ENCODE measurements at places on chromosomes 7 and 10.

DNA sequence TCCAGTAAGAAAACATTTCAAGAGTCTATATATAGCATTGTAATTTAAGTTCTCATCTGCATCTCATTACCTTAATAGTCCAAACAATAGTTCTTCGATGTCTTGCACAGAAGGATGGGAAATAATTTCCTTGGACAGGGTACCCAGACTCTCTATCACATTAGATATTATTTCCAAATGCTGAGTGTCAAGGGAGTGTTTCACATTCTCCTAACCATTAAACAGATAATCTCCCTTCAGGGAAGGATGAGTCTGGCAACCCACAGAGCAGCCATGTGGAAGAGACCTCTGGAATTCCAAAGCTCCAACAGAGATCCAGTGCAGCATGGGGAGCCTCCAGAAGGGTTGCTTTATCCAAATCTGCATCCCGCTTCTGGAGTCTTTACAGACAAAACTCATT is 89.6 kb downstream of the FZD1 start:
- no peak for DNase-seq

GRCh38 chr7:27575613-27576012 is 87.1 kb downstream of the HIBADH start:
- DNase-seq: no peak

GRCh38 chr7:836429-836828 is 4.2 kb downstream of the SUN1 start:
- DNase-seq: no peak

DNA sequence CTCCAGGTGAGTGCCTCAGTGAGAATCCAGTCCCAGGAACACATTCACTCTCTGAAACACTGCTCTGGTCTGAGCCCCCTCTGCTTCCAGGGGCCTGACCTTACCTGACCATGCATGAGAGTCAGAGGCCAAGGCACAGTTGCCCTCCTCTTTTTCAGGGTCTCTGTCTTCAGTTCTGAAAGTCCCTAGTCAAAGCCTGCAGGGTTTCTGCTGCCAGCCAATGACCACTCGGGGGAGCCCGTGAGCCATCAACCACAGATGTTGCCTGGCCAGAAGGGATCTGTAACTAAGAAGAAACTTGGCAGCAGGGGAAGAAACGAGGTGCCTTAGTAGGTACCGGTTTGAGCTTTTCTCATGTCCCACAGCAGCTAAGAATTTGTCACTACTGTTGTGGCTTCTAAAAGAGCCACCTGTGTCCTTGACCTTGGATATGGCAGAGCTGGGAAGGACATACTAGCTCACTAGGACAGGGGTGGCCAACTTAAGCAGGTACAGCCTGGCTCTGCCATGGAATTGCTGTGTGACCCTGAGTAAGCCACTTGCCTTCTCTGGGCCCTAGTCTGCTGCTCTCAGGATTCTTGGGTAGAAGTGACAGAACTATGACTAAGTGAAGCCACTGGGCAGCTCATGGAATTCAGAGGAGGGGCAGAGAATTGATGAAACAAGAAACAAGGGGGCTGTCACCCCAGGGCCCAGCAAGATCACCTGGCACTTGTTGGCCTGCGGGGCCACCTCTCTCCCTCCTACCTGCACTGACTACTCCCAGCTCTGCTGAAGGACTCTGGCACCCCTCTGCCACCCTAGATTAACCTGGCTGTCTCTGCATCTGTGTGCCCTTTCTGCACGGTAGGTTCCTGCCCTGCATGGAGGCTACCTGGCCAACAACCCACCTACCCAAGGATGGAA is 83.8 kb upstream of the GPR26 start:
- peak; percentile 81 for DNase-seq

DNA sequence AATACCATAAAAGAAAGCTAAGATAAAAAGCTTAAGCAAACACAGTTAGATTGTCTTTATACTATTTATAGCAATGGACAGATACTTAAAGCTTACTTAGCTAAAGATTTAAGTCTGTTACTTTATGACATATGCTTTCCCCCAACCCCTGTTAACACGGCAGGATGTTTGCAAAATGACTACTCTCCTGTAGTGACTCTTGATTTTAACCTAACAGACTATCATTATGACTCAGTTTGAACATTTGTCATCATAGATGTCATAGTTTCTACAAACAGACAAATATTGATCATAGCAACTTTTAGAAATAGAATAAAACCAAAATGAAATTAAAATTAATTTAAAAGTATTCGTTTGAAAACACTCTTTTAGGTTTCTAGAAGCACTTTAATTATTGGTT is 7.8 kb upstream of the COMMD3 start:
- DNase-seq: no peak

GRCh38 chr7:118349604-118350003 is 125.1 kb downstream of the ANKRD7 start:
- DNase-seq: no peak

DNA sequence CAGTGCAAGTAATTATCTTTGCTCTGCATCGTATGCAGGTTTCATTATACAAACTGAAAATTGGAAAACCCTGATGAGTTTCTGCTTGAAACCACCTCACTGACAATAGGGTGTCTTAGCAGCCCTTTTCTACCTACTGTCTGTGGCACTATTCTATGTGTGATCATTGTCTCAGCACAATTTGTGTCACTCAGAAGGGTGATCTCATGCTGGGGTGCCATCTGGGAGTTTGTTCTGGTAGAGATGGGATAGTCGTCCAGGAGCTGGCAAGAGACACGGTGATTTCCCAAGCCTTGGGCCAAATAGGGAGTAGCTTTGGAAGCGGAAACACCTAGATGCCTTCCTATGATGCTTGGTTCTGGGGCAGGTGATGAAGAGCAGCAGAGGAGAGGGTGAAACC is 186.3 kb downstream of the FRMD4A start:
- no peak for DNase-seq

DNA sequence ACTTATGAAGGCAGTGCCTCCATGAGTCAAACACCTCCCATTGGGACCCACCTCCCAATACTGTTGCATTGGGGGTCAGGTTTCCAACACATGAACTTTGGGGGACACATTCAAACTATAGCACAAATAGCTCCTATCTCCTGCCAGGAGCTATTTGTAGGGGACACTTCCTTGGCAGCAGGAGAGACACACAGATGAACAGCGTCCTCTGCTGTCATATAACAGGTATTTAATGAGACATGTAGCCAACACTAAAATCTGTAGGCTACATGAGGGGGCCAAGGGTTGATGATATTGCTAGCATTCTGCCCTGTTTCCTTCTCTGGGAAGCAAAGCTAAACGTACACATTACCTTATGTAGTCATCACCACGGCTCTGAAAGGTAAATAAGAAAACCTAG is 2.6 kb upstream of the GPR26 start:
- DNase-seq: no peak

- no peak for DNase-seq
These were observed 119.7 kb downstream of the SND1 start for GRCh38 chr7:127771707-127772106.

GRCh38 chr10:119782981-119783664 is 57.3 kb downstream of the INPP5F start:
- DNase-seq: no peak

- DNase-seq: no peak
These were observed 256.5 kb downstream of the FRMD4A start for GRCh38 chr10:14074062-14074884.

GRCh38 chr10:12993595-12993994 is 7.9 kb downstream of the CCDC3 start:
- DNase-seq: no peak

DNA sequence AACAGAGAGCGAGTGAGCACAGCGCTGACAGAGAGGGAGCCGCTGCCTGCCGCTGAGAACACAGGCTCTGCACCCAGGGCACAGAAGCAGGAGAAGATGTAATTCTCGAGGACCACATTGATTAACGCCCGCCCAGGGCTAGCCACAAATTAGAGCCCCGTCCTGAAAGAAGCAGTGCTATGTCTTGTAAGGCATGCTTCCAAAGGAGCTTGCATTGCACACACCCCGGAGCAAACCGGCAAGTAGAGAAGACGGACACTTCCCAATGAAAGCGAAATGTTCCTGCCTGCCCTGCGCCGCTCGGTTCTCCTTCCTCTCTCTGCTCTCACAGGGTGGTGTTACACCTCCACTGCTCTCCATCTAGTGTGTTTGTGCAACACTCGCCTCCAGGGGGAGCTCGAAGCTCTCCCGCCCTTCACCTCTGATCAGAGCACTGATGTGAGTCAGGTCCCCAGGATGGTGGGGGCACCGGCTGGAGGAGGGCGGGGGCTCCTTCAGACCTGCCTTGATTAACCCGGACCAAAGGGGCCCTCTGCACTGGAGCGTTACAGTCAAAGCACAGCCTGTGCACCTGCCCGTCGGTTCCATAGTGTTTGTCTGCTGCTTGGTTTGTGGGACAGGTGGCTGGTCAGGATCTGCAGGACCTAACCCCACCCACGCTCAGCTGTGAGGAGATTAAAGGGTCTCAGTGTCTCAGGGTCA is 316.5 kb downstream of the ADARB2 start:
- DNase-seq: peak; percentile 63

DNA sequence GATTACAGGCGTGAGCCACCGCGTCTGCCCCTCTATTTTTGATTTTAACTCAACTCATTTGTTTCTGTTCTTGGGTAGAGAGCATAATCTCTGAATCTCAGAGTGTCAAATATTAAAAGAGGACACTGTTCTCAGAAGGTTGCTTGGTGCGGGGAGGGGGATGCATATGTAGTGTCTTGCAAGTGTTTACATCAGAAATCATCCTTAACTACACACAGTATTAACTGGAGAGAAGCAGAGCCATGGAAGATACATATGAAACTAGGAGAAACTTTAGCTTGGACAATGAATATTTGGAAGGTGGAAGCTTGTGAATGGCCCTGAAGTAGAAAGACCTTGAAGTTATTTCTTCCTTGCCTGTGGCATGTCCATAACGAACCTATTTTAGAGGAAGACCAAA is 57.5 kb downstream of the XRCC2 start:
- DNase-seq: no peak

DNA sequence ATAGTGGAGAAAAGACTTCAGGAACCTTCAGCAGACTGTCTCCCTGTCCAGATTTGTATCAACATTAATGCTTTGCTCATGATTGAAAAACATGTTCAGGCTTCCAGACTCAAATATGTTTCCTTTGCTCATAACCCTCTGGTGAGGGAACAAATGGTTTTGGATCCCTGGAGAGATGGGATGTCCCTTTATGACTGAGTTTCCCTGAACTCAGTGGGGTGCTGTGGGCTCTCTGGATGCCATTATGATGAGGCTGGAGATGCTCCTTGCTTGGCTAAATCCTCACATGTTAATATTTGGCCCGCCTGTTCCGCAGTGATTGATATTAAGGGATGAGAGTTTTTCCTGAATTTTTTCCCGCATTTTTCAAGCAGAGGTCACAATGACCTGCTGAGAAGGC is 749.4 kb downstream of the SUGCT start:
- DNase-seq: no peak

- no peak for DNase-seq
These were observed 3.8 kb downstream of the BCCIP start for GRCh38 chr10:125827133-125827532.

Measured in anterior cingulate cortex (tissue), 58 donors.